Cardiac fibroblast (primary cell): ENCODE measurements at places on chromosomes 5 and 9.
A peak's percentile ranks its signal among the peaks of the same experiment; 100 is the strongest.

DNA sequence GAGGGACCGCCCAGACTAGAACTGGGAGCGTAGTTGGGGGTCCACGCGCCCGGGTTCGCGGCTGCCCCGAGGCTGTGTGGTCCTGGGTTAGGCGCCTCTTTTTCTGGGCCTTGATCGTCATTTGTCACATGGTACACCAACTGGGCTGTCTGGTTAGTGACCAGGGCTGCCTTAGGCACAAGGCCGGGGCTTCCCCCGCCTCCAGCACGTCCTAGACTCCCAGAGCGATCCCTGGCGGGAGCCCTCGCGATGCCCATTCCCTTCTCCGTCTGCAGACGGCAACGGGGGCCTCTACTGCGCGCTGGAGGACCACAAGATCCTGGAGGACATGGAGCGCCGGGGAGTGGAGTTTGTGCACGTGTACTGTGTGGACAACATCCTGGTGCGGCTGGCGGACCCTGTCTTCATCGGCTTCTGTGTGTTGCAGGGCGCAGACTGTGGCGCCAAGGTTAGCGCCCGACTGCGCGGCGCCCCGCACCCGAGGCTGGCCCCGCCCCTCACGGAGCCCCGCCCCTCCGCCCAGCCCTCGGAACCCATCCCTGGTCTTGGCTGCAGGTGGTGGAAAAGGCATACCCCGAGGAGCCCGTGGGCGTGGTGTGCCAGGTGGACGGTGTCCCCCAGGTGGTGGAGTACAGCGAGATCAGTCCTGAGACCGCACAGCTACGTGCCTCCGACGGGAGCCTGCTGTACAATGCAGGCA lies 1.5 kb downstream of the UAP1L1 start:
- DNase-seq, result no peak

- no peak for DNase-seq
Observed at GRCh38 chr5:68176802-68177479, 38.6 kb upstream of the PIK3R1 start.

DNA sequence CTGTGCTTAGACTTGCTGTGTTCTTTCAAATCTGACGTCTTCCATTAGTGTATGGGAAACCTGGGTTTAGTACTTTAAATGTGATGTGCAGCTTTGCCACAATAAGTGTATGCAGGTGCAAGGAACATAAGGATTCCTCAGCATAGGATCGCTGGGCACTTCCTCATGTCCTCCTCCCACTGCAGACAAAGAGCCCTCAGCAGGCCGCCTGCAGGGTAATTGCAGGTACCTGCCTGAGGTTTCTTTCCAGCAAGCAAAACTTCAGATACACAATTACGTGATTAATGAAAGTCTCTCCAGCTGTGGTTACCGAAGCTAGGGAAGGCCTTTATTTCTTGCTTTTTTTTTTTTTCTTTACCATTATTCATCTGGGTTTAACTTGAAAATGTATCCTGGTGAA lies 233.1 kb downstream of the RFK start:
- DNase-seq, result no peak

DNA sequence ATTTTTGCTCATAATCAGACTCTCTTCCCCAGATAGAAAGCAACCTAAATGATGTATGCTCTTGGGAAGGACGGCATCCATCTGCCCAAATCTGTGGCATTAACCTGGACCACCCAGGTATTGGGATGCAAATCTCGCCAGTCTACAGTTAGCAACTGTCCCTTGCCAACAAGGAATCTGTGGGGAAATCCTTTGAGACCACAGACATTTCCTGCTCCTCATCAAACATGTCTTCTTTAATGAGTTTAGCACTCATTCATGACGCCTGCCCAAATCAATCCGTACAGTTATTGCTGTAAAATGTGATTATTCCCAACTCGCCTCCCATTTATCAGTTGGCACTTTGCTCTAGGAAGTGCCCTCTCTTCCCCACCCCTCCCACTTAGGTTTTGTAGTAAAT lies 7.8 kb downstream of the ROR2 start:
- no peak for DNase-seq

DNA sequence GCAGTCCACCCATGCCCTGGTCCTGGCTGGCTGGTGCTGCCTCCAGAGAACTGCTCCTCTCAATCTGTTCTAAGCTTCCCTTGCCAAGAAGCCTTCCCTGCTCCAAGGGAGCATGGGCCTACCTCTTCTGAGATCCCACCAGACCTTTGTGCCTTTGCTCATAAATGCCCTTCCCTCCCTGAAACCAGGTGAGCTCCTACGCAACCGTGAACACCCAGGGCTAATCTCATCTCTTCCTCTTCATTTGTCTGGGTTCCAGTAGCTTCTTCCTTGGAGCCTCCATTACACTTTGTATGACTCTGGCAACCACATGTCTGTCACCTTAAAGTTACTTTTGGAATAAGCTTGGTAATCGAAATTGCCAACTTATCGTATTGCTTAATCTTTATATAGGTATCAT lies 270.6 kb downstream of the PBX3 start:
- no peak for DNase-seq

DNA sequence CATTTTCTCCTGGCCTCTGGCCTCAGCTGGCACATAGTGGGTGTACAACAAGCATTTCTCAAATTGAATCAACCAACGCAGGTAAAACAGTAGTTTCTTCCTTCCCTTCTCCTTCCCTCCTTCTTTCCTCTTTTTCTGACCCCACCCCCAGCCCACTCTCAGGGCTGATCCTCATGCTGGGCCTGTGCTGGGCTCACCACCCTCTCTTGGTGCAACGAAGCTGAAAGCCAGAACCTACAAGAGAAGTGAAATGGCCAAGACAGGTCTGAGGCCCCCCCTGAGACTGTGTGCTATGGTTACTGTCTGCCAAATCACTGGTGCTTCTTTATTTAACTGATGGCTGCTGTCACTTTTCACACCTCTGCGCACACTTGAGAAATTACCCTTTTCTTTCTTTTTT lies 53.0 kb upstream of the BOD1 start:
- DNase-seq, result no peak

GRCh38 chr5:159341906-159342310 lies 11.6 kb upstream of the IL12B start:
- DNase-seq, result peak; percentile 76

GRCh38 chr9:137691646-137692351 lies 73.0 kb downstream of the EHMT1 start:
- no peak for DNase-seq

DNA sequence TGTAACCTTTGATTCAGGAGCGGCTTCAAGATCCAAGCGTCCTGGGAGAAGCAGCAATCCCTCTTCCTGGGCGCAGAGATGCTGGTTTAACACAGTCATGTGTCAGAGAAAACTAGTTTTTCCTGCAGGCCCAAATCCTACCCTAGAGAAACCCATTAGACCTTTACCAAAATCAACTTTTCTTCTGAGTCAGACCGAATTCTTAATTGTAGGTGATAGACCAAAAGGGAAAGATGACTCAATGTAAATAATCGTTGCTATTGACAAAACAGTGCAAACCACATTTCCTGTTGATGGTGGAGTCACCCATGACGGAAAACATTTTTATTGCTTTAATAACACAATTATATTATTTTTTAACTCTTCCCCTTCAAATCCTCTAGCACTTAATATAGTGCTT lies 40.1 kb downstream of the SLC1A1 start:
- DNase-seq, result peak; percentile 87

GRCh38 chr5:146018514-146019375 lies 82.4 kb downstream of the SH3RF2 start:
- no peak for DNase-seq

- no peak for DNase-seq
Observed at GRCh38 chr5:57243286-57244137, 69.7 kb downstream of the GPBP1 start.

GRCh38 chr5:102278231-102278630 lies 17.9 kb downstream of the SLCO4C1 start:
- no peak for DNase-seq

GRCh38 chr5:151082282-151082902 lies 1.6 kb upstream of the TNIP1 start:
- no peak for DNase-seq

DNA sequence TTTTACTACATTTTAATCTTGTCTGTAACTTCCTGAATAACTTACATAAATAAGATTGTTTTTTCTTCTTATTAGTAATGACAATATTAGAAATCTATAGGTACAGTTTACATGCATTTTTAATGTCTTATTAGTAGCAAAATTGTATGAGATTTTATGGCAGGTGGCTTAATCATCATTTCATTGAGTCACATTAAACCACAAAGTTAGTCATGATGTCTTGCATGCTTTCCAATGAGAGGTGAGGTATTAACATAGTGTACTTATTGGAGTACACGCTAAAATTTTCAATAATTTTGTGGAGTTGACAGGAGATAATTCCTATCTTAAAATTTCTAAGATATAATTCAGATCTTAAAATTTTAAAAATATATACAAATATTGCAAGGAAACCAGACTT lies 989.6 kb upstream of the ARRDC3 start:
- DNase-seq, result no peak

DNA sequence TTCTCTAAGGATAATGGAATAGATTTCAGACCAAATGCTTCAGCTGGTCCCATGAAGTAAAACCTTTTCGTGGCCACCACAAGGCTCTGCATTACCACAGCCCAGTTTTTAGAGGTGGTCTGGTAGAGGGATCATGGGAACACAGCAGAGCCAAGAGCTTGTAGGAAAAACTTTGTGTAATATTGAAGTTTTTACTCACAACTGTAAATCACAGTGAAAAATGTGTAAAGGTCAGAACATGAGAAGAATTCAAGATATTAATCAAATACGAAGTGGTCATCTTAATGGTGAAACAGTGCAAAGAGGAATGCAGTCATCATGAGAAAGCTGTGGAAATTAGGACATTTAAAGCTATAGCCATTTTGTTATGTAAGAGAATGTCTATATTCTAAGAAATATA lies 197.5 kb downstream of the NPR3 start:
- no peak for DNase-seq

GRCh38 chr9:35552376-35552775 lies 52.7 kb upstream of the TESK1 start:
- DNase-seq, result no peak

- DNase-seq, result peak; percentile 67
Observed at GRCh38 chr9:35651956-35652828, 1.5 kb upstream of the SIT1 start.

DNA sequence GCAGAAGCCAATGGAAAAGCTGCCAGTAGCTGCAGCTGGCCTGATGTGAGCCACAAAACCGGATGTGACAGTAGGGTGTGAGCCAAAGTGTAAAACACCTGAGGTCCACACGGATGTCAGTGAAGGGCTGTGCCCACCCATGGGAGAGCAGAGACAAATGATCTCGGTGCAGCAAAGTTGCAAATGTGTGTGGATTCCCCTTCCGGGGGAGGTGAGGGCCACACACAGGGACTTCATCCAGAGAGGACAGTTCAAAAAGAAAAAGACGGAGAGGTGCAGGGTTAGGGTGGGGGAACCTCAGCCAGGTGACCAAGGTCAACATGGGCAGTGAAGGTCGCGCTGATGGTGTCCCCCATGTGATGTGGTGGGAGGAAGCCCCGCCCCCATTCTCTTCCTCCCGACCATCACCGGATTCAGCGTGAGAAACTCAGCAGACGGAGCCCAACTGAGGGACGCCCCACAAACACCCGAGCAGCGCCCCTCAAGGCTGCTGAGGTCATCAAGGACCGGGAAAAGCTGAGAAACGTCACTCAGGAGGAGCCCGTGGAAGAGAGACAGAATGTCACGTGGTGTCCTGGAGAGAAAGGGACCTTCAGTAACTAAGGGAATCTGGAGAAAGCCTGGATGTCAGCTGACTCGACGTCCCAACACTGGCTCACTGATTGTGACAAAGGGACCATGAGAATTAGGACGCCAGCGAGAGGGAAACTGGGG lies 11.4 kb upstream of the PTGDS start:
- DNase-seq, result no peak

GRCh38 chr5:180830253-180831138 lies 27.9 kb upstream of the MGAT1 start:
- DNase-seq, result peak; percentile 53

- DNase-seq, result peak; percentile 14
Observed at GRCh38 chr9:35695943-35696401, 6.2 kb upstream of the TPM2 start.

GRCh38 chr5:122187426-122187825 lies 58.1 kb downstream of the ZNF474 start:
- DNase-seq, result peak; percentile 78

GRCh38 chr9:73183917-73184861 lies 32.5 kb downstream of the ANXA1 start:
- DNase-seq, result peak; percentile 75

DNA sequence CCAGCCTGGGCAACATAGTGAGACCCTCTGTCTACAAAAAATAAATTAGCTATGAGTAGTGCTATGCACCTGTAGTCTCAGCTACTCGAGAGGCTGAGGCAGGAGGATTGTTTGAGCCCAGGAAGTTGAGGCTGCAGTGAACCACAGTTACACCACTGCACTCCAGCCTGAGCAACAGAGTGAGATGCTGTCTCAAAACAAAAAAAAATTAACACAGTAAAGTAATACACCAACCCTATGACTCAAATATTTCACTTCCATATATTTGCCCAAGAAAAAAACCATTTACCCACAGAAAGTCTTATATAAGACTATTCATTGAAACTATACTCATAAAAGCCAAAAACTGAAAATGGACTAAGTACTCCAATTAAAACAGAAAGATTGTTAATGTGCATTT lies 16.2 kb downstream of the SMIM23 start:
- DNase-seq, result no peak

- peak; percentile 94 for DNase-seq
Observed at GRCh38 chr5:17127743-17128231, 89.6 kb upstream of the BASP1 start.

- DNase-seq, result no peak
Observed at GRCh38 chr9:86286278-86286677, 3.9 kb upstream of the ISCA1 start.

GRCh38 chr9:96122282-96122681 lies 179.7 kb downstream of the HSD17B3 start:
- no peak for DNase-seq

GRCh38 chr5:170495825-170496661 lies 7.8 kb upstream of the KCNIP1 start:
- DNase-seq, result no peak

DNA sequence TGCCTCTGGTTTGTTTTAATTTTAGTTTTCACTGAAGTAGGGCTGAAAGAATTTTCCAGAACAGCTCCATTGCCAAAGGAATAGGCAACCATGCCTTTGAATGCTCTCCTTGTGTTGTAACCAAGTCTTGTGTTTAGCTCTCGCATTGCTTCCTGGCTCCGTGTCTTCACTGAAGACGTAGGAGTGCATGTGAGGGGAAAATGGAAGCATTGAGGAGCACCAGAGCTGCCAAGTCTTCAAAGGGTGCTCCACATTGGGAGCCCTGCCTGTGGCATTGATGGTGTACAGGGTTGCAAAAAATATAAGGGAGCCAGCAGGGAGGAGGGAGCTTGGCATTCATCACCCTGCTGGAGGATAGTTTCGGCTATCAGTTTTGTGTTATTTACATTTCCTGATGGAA lies 86.6 kb downstream of the NTRK2 start:
- no peak for DNase-seq

GRCh38 chr9:2691626-2692025 lies 25.7 kb upstream of the KCNV2 start:
- peak; percentile 54 for DNase-seq
